ENCODE measurements at places on chromosomes 16 and 17.

- no peak for DNase-seq
Observed at GRCh38 chr17:66858226-66859083, 23.5 kb downstream of the CACNG5 start.

DNA sequence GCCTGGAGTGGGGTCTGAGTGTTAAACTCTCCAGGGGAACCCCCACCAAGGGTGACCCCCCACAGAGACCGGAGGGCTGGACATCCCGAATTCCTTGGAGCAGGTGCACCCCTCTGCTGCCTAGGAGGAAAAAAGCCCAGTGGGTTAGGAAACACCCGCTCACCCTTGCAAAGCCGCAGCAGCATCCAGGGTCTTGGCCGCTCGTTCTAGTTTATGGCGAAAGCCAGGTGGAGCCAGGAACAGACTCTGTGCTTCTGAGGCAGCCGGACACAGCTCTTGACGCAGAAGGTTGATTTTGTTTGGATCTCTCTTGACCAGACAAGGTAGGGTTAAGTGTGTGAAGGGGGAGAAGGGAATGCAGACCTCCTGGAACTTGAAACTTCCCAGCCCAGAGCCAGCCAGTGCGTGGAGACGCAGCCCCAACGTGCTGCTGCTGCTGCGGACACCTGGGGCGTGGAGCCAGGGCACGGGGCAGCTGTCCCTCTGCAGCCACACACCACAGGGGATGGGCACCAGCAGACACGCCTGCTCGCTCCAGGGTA lies 154.5 kb downstream of the LAT start:
- no peak for DNase-seq

- DNase-seq = no peak
Observed at GRCh38 chr17:31509805-31510177, 118.3 kb downstream of the RAB11FIP4 start.

- DNase-seq = no peak
Observed at GRCh38 chr16:86248310-86248905, 261.9 kb upstream of the FOXF1 start.

DNA sequence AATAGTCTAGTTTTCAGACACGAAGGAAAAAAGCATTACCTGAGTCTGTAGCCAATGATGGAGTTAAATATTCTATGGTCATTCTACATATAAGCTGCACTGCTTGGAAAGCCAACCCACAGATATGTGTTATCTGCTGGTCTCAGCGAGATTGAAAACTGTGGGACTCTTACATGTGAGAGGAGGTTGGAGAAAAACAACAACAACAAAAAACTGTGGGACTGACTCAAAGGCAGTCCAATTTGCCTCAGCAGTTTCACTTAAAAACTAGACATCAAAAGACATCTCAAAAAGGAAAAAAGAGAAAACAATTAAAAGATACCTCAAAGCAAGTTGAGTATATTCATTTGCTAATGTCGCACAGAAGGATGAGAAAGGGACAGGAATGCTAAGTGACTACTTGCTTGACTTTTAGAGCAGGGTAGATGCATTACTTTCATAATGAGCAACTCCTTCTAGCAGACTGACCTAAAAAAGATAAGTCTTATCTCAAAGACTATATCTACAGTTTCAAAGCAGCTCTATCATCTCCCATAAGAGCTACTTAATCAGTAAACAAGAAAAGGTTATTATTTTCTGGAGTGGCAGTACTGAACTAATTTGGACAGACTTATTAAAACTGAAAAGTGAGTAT lies 35.5 kb upstream of the ITGA2B start:
- DNase-seq = no peak

DNA sequence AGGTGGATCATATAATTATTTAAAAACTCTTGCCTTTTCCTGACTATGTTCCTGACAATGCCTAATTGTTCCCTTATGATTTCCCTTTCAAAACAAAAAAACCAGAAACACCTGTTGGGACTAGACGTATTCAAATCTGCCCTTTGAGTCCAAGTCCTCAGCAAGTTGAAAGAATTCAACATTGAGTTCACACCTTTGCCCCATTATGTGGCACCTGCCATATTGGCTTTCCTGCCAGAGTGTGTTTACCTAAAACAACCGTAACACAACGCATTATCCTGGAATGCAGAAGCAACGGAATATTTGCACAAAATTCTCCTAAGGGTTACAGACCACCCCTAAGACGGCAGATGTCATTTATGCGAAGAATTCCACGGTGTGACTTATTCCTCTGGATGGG lies 105.9 kb downstream of the ZFHX3 start:
- no peak for DNase-seq

DNA sequence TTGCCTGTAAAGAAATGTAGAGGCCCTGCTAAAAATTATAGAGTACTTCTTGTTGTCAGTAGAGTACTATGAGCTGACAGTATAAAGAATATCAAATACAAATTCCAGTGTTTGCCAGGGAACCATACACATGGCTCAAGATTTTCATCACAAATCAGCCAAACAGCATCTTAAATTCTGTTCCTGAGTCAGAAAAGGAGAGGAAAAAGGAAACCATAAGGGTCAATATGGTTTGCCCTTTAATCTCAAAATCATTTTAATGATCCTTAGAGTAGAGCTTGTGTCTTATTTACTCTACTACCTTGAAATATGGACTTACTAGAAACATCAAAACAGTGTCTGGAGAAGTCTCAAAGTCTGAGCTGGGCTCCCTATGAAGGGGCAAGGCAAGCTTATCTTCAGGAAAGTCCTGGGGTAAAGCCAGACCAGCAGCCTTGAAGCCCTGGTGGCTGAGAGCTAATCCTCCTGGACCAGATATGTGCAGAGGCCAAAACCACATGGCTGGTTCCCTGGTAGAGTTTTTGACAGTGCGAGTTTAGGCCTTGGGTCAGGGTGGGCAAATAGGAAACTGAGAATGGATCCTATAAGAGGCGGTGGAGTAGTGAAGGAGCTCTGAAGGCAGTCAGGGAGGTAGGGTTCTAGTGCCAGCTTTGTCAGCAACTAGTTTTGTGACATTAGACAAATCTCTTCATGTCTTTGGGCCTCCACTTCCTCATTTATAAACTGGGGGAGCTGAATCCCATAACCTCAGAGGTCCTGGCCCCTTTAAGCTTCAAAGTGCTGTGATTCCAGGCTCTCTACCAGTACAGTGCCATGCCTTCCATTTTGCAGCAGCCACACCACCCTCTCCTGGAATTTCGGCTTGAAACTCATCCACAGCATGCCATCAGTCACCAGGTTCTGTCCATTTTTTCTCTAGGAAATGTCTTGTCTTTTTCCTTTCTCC lies 38.9 kb downstream of the MRTFB start:
- DNase-seq = no peak

DNA sequence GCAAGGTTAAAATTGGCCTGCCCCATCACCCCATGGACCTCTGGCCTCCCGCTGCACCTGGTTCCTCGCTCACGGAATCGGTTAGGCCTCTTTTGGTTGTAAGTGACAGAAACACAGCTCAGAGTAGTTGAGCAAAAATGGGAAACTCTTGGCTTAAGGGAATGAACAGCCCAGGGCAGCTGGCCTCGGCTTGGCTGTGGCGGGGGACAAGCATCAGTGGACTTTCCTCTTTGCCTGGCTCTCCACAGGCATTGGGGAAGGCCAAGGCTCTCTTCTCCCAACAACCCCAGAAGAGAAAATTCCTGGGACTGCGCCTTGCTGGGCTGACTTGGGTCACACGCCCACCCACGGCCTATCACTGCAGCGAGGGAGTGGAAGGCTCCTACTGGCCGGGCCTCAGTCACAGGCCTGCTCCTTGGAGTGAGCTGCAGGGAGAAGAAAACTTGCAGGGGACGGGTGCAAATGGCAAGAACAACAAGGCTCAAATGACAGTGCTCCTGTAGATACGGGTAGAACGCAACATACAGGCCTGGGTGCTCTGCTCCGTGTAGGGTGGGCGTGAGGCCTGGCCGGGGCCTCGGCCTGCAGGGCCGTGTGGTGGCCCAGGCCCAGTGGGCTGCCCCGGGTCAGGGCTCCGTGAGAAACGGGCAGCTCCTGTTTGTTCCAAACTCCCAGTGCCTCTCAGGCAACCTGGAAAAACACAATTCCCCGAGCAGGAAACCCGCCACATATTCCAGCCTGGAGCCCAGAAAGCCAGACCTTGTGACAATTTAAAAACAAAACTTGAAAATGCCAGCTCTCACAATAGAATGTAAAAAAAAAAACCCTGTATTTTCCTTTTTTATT lies 25.0 kb upstream of the ATP2A3 start:
- no peak for DNase-seq

- DNase-seq = peak; percentile 26
Observed at GRCh38 chr17:76556765-76557367, 17.0 kb downstream of the PRCD start.

DNA sequence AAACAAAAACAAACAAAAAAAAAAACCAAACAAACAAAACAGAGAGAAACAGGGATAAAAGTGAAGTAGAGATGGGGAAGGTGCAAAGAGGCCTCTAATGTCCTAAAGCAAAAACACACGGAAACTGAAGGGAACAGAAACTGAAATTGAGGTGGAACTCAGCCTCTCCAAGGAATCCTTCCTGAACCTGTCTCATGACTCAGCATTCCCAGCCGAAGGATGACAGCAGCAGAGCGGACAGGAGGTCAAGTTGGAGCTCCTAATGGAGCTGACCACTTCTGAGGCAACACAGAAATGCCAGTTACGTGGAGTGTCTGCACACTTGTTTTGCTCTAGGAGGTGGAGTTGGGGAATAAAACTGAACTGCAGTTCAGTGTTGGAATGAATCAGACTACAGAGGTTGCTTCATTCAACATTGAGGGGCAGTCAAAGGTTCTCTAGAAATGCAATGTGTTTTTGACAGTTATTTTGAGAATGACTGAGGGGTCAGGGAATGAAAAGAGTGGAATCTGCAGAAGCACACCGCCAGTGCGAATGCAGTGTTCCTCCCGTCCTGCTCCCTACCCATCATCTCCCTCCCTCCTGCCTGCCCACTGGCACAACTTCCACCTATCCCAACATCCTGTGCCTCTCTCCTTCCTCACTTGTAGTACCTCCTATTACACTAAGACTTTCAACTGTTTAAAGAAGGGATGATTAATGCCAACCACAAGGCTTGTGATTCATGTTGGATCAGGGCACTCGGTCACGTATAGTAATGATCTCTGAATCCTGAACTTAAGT lies 6.3 kb downstream of the UBE2O start:
- peak; percentile 65 for DNase-seq

- DNase-seq = no peak
Observed at GRCh38 chr17:47188271-47188875, 722 bp downstream of the CDC27 start.

DNA sequence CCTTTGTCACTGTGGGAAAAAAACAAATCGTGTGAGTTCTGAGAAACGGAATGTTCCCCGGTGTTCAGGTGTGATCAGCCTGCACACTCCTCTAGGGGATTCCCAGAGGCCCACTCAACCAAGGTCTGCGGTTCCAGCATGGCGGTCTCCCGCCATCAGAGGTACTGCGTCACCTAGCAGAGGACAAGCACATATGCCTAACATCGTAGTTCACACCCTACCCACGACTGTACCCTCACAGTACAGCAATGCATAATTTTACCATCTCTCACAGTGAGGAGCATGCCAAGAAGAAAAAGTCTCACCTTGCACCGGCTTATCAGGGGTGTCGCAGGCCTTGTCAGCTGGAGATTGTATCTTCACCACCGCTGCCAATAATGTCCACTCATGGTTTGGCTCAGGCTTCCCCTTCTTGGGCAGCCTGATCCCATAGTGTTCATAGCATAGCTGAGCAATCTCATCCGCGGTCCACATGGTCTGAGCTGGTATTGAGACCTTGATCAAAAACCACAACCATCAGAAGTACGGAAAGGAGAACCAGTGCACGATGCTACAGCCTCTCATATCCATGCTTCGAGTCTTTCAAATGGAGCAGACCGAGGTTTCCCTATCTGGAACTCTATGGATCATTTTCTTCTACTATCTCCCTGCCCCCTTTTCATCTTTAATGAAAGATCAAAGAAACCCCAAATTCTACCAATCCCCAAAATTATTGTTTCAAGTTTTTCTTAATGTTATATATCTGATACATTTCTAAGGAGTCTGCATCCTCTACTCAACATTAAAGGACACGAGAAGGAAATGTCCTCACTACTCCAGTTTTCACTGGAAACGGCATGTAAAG lies 2.5 kb downstream of the ADAT1 start:
- DNase-seq = no peak

GRCh38 chr16:66152181-66152580 lies 214.3 kb upstream of the CDH5 start:
- no peak for DNase-seq

DNA sequence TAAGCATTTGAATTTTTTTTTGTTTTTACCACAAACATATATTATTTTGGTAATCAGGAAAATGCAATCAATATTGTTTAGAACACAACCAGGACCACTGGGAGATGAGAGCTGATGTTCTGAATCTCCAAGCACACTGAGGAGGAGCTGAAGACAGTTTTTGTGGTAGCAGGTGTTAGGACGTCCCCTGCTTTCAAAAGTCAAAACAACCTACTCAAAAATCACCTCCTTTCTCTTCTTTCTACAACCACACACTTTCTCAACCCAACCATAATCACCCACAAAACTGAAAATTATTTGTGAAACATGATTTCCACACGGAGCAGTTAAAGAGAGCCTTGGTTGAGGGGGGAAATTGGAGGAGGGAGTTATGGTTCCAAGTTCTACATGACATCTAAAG lies 26.7 kb upstream of the CFAP20 start:
- no peak for DNase-seq

GRCh38 chr16:85641776-85642176 lies 28.7 kb downstream of the GSE1 start:
- no peak for DNase-seq

GRCh38 chr16:67530013-67530939 lies 1.6 kb downstream of the RIPOR1 start:
- DNase-seq = no peak

DNA sequence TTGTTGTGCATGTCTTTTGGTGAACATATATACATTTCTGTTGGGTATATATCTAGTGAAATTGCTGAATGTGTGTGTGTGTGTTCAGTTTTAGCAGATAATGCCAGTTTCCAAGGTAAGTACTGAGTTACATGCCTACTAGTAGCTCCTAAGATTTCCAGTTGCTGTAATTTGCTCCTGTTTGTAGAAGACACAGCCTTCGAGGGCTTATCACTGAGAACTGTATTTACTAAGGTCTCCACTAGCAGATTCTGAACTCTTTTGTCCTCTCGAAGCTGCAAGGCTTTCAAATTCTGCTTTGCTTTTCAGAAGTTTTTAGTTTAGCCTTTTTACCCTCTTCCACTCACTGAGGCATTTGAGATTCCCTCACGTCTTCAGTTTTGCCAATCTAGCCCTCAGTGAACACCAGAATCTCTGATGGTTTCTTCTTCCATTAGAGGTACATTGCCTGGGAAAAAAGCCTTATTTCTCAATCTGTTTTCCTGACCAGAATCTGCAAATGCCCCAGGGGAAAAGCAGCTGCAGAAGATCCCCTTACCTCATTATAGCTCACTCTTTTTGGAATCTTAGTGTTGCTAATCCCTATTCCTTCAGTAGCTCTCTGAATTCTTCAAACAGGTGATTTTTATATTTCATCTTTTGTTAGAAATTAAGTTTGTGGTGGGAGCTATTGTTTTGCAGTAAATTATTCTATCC lies 52.9 kb downstream of the NF1 start:
- no peak for DNase-seq
